ENCODE measurements at places on chromosomes 2 and 18.

DNA sequence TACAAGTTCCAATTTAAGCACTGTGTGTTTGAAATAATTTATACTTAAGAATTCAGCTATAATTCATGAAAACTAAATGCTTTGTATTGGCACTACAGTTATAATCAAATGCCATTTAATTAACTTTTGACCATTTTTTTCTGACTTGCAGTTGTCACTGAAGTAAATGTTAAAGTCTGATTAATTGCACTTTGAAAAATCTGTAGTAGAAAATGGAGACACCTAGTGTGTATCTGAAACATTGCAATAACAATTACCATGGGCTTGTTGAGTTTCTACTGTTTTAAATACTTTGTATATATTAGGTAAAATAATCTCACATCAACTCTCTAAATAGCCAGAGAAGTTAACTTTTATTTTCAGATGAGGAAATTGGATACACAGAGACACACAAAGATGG lies 458.6 kb upstream of the FSIP2 start:
- no peak for DNase-seq

DNA sequence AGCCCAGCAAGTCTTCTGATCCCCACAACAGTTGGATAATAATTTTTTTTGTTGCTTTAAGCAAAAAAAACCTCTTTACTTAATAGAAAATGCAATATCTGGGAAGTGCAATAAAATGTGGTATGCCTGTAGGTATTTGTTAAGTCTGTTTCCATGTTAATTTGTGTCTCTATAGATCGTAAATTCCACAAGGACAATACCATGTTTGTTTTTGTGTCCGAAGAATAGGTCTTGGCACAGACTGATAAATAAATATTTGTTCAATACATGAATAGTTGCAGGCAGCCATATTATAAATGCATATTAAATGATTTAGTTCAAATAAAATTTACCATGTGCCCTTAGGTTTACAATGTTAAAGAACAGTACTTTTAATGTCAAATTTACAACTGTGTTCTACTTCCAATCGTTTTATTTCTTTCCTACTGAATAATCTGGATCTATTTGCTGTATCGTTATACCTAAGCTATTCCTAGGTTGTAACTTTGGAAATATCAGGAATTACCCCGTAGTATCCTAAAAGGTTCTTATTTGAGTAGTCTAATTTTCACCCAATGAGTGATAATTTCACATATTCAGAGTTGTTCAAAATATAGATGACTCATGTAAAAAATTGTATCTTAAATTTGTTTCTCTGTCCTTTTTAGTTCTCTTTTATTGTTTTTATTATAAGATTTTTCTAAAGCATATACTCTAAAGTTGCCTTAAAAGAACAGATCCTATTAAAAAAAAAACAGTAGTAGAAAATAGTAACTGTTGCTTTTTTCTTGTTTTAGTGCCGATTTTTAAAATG lies 151.8 kb downstream of the EHBP1 start:
- DNase-seq: no peak

GRCh38 chr18:45355944-45356520 lies 259.2 kb upstream of the SLC14A2 start:
- no peak for DNase-seq

DNA sequence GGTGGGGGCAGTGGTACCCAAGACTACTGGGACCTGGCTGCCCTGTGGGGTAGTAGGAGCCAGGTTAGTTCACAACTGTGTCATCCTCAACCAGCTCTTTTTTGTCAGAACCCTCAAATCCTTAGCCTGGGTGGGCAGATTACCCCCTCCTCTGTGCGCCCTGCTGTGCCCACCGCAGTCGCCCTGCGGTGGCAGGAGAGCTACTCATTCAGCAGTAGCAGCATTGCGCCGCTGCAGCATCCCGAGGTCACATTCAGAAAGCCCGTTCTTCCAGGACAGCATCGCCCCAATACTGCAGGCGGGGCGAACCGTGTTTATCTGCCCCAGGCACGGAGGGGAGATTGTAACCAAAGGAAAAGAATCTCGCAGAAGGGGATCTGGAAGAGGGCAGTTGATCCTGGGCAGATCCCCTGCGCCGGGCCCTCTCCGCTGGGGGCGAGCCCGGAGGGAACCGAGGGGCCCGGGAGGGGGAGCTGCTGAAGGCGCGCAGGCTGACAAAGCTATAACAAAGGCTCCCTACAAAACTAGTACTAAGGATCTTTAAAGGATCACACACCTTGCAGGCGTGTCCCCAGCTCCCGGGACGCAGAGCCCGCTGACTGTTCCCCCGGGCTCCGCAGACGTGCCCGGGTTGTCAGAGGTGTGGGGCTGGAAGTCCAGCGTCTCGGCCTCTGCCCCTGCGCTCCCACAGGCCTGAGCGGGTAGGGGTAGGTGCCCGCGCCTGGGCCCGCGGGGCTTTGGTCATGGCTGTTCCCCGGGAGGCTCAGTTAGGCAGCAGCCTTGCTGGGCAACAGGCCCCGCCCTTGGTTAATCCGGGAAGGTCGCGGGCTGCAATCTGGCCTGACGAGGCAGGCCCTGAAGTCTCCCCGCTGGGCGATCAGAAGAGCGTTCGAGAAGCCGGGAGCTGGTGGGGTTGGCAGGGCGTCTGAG lies 13.2 kb downstream of the POU3F3 start:
- DNase-seq: no peak

GRCh38 chr2:52465287-52465686 lies 1302.3 kb upstream of the CHAC2 start:
- no peak for DNase-seq

- no peak for DNase-seq
Measured at GRCh38 chr18:8257851-8258434, 351.3 kb upstream of the RAB12 start.

- DNase-seq: no peak
Measured at GRCh38 chr2:235095569-235095968, 143.8 kb downstream of the SH3BP4 start.

DNA sequence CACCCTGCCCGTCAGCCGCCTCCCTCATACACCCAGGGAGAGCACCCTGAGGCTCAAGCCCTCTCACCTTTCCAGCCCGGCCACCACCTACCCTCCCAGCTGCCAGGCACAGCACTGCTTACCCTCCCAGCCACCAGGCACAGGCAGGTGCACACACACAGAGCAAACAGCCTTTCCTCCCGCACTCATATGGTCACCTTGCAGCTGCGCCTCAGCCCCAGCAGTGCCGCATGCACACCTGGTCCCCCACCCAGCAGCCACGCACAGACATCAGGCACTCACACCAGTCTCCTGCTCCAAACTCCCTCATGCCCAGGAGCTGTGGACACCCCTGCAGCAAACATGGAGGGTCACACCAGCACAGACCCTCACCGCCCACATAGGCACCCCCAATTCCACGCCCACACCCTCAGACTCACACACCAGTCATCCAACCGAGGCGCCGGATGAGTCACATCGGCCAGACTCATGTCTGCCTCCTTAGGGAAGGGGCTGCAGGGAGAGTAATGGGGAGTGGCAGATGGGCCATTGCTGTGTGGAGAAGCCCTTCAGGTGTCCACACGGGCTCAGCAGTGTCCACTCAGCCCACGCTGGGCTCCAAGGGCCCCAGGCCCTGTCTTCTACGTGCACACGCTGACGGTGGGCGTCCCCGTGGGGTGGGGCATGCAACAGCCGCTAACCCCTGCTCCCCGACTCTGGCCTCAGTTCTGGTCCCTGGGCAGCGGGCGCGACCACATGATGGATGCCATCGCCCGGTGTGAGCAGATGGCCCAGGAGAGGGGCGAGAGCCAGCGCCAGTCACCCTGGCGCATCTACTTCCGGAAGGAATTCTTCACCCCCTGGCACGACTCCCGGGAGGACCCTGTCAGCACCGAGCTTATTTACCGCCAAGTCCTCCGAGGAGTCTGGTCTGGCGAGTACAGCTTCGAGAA lies 22.3 kb upstream of the GPR17 start:
- DNase-seq: no peak

- DNase-seq: peak; percentile 15
Measured at GRCh38 chr2:177489719-177490301, 97.2 kb downstream of the AGPS start.

GRCh38 chr2:181143790-181144300 lies 163.4 kb downstream of the UBE2E3 start:
- DNase-seq: no peak

- no peak for DNase-seq
Measured at GRCh38 chr2:118641711-118642110, 205.7 kb downstream of the EN1 start.

- DNase-seq: no peak
Measured at GRCh38 chr2:150259746-150260145, 227.7 kb downstream of the RND3 start.

DNA sequence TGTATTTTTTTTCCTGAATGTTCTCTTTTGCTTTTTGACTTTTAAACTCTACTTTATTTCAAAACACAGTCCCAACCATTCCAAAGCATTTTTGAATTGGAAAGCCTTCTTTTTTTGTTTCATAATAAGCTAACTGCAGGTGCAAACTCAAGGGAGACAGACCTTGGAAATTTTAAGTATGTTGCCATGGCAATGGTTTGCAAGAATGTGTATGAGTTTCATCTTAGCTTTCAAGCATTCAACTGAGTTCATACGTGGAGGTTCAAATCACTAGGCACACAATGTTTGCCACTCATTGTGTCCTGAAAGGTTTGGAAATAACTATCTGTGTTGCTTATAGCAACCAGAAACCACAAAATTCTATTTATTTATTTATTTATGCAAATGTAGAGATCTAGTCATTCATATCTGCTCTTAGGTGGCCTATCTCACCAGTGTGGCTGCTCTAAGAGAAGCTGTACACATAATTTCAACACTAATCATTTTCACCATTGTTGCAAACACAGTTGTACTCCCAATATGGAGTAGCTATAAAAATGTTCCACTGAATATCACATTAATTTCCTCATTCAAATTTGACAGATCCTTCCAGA lies 805.7 kb upstream of the FSHR start:
- peak; percentile 1 for DNase-seq

- peak; percentile 44 for DNase-seq
Measured at GRCh38 chr2:94874277-94874997, 3.2 kb downstream of the TEKT4 start.

GRCh38 chr2:137250401-137250800 lies 485.1 kb downstream of the THSD7B start:
- no peak for DNase-seq

DNA sequence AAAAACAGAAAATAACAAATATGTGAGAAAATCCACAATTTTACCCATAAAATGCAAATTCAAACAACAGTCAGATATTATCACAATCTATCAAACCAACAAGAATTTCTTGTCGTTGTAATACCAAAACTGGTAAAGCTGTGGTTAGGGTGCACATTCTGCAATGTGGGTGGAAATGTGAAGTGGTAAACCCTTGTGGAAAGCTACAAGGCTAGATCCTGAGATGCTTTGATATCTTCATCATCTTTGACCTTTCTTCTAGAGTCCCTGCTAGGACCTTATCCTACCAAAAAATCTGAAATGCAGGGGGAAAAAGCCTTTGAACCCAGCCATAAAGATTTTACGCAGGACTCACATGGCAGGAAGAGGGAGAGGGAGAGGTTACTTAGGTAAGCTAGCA lies 17.2 kb upstream of the ATG16L1 start:
- DNase-seq: no peak

DNA sequence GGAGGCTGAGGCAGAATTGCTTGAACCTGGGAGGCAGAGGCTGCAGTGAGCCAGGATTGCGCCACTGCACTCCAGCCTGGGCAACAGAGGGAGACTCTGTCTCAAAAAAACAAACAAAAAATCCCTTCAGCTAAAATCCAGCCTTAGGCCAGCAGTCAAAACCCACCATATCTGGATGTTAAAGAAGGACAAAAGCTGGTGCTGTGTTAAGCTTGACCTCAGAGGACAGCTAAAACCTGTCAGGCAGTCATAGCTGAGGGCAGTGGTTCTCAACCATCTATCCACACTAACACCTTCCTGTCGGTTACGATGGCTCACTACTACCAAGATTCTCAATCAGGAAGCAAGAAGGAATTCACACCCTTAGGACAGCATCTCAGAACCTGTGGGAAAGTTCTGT lies 9.6 kb downstream of the PTRHD1 start:
- no peak for DNase-seq

GRCh38 chr18:26547646-26548414 lies 523 bp downstream of the KCTD1 start:
- peak; percentile 86 for DNase-seq

- no peak for DNase-seq
Measured at GRCh38 chr2:7588295-7588694, 671.1 kb downstream of the RNF144A start.

DNA sequence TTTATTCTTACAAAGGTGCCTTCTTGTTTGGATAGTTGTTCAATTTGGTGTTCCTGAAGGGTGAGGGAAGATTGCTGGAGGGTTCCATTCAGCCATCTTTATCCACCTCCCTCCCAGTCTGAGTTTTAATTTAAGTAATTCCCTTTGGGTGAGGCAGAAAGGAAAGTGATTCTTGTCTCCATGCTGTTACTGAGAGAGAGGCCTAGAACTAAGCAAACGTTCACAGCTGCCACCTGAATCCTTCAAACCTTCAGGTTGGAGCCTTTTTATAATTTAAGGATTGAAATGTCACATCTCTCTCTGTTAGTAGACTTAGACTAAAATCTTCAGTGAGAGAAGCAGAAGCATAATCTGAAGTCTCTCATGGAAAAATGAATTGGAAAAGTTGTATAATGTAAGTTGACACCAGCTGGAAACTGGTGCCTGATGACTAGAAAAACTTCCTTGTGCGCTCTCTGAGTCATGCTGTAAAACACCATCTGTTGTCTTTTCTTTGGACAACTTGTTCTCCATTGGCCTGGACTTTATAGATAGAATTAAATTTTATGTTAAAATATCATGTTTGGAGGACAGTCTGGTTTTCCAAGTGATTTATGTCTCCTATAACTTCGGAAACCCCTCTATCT lies 14.6 kb downstream of the STRADB start:
- no peak for DNase-seq

Data from NCI-H748 treated with DMSO at 0.1 percent for 48 hours (cell line).